Stimulated activated naive CD4-positive, alpha-beta T cell treated with Interleukin-2 at 50 U/mL for 16 hours (primary cell): ENCODE measurements at places on chromosomes 11 and 22.

DNA sequence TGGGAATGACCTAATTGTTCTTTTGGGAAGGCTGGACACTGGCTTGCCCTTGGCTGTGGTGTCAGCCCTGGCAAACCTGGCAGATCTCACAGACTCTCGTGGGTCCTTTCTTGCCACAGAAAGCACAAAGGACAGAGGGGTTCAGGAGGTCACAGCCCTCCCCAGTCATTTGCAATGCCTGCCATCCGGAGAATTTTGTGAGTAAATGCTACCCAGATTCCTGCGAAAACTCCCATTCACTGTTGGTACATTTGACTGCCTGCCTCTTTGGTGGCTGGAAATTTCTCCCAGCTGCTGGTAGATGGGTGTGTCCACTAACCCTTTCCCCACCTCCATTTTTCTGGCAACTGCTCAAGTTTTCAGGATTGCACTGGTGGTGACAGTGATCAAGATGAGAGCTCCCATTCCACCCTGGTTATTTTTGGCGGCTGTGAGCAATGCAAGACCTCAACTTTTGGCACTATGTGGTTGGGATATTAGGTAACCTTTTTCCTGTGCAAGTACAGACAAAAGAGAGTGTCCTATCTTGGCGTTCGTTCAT is 155.7 kb downstream of the NAV2 start:
- DNase-seq, result no peak

DNA sequence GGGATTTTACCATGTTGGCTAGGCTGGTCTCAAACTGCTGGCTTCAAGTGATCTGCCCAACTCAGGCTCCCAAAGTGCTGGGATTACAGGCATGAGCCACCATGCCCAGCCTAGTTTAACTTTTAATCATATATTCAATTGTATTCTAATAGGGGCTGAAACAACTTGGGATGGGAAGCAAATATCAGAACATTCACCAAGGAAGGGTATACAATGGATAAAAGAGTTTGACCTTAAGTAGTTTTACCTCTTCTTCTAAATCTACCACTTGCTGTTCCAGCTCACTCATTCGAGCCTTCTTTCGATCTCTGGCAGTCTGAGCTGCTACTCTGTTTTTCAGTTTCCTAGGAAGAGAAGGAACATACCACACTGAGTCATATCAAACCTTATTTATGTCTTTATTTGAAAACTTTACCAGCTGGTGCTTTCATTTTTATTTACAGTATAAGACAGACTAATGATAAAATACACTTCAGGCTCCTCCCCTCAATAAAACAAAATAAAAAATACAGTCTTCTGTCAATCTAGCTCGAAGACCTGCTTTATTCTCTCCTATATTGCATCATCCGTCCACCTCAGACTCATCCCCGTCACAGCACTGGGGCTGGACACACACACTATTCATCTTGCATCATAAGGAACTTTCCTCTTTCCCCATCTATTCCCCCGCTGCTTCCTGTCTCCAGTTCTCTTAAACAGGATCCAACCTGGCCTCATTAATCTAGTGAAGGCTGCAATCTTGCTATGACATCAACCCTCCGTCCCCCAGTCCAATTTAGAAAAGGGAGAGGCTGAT is 1.4 kb downstream of the XBP1 start:
- peak; percentile 21 for DNase-seq

- DNase-seq, result no peak
Measured at GRCh38 chr11:57283231-57283990, 41.3 kb downstream of the TNKS1BP1 start.

DNA sequence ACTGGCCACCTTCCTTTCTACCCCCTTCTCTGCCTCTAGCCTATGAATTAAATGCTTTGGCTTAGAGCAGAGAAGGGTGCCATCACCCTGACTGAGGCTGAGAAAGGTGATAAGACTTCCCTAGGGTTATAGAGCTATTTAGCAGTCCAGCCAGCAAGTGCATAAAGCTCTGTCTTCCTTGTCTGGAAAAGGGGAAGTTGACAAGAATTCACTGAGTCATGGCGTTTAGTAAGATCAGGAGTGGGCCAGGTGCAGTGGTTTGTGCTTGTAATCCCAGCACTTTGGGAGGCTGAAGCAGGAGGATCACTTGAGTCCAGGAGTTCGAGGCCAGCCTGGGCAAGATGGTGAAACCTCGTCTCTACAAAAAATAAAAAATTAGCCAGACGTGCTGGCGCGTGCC is 63.1 kb downstream of the LHFPL7 start:
- DNase-seq, result no peak

DNA sequence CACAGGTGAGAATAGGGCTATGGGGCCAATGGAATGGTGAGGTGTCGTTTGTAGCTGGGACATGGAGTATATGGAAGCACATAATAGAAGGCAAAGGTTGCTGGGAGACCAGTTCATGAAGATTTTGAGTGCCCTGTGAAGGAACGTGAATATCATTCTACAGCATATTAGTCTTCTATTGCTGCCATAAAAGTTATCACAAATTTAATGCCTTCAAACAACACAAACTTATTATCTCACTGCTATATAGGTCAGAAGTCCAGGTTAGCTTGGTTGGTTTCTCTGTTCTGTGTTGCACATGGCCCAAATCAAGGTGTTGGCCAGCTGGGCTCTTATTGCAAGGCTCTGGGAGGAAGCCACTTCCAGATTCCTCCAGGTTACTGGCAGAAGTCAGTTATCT is 110.6 kb downstream of the SYN3 start:
- DNase-seq, result no peak

GRCh38 chr22:24200619-24201212 is 19.4 kb downstream of the SUSD2 start:
- DNase-seq, result no peak
